Stimulated activated CD8-positive, alpha-beta memory T cell treated with anti-CD3 and anti-CD28 coated beads, Interleukin-2, amount 100 ng/mL, for 1 hour (primary cell): ENCODE measurements at places on chromosomes 3 and 15.

DNA sequence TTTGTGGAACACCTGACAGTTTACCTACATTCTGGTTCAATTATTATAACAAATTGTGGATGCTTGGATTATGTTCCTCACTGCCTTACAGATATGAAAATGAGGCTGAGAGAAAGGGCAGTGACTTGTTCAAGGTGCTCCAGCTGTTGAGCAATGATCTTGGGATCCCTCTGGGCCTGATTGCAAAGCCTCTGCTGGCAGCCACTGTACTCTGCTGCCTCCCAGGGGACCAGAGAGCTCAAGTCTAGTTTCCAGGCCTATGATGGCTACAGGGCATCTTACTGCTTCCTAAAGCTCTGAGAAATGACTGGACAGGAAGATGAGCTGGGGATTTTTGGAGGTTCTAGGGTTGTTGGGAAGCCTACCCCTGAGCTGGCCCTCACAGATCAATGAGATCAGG lies 2.3 kb upstream of the SHC4 start:
- DNase-seq: no peak

DNA sequence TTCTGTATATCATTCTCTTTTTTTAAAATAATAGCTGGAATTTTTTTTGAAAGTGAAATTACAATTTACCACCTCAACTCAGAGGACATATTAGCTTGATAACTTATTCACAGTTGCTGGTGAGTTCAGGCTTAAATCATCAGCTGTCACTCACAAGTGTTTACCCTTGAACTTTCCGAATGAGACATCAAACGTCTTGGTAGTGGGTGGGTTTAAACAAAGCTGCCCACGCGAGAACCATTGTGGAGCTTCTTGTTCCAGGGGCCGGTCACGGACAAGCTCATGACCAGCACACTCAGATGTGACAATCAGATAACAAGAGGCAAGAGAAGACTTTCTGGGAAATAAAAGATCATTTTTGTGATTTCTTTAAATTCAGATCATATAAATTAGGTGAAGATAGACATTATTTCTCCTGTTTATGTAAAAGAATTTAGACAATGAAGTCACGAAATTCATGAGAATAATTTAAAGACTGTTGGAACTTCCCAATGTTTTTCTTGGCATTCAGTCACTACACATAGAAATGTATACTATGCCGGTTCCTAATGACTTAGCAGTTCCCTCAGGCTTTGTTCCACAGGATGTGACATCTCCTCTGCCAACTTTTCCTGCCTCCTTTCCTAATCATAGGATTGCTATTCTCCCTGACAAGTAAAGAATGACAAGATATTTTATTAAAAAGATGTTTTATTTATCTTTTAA lies 29.3 kb downstream of the BTD start:
- DNase-seq: no peak

GRCh38 chr3:37227870-37228549 lies 53.6 kb upstream of the LRRFIP2 start:
- no peak for DNase-seq

- no peak for DNase-seq
Observed at GRCh38 chr3:133998691-133999241, 31.0 kb downstream of the SLCO2A1 start.

DNA sequence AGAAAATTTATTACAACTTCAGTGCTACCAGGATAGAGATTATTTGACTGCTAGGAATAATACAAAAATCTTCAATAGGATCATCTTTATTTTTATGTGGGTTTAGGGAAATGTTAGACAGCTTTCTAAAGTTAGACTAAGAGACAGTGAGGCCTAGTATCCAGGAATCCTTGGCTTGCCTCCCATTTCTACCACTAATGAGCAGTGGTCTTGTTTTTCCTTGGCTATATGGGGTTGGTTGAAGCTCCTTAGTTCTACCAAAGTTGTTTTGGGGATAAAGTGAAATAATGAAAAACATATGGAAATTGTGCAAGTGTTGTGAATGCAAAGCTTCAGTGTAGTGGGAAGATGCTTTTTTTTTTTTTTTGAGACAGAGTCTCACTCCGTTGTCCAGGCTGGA lies 16.8 kb downstream of the AP4E1 start:
- no peak for DNase-seq

- no peak for DNase-seq
Observed at GRCh38 chr3:189953551-189953950, 167.1 kb downstream of the P3H2 start.

GRCh38 chr15:88048755-88049154 lies 207.8 kb downstream of the NTRK3 start:
- no peak for DNase-seq

DNA sequence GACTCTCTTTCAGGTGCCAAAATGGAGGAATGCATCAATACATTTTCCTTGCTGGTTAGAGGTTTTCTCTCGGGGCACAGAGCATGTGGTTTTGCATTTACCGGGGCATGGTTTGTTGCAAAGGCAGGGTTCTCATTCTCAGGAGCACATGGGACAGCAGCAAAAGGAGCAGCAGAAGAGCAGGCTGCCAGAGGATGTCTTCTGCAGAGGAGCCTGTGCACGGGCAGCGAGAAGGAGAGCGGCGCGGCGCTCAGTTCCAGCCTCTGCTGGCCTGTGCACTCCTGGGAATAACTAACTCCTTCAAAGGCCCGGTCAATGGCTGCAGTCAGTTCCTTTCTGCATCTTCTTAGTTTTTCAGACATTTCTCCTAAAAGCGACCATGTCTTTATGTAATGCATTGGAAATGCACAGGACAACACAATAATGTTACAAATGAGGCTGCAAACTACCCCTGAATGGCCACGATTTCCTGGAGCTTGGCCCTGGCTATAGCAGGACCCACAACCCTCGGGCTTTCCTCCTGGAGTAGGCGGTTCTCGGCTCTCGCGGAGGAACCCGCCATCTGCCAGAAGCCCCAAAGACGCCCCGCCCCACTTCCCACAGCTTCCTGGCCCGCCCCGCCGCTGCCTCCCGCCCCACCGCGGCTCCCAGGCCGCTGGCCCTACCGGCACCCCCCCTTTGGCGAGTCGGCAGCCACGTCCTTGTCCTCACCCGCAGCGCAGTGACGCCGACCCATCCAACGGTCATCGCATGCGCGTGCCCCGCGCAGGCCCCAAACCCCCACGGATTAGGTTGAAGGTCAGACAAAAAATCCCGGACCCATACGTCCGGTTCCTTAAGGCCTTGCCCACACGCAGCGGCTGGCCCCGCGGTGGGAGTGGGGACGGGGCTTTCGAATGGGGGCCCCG lies at the start of gene C3orf62:
TSS of gene C3orf62 (minus strand) at position 758 of the 908 bp plus-strand sequence. CDS start at position 398, 360 bp downstream.
- DNase-seq: peak; percentile 55
